Activated T-cell treated with anti-CD3 and anti-CD28 coated beads, Interleukin-2, amount 50 U/mL, for 72 hours (primary cell): ENCODE measurements at places on chromosomes 16 and 17. TPM values are rescaled to one million over a fixed set of nuclear protein-coding genes. Genes with fewer than 3 reads are reported as not detected.

DNA sequence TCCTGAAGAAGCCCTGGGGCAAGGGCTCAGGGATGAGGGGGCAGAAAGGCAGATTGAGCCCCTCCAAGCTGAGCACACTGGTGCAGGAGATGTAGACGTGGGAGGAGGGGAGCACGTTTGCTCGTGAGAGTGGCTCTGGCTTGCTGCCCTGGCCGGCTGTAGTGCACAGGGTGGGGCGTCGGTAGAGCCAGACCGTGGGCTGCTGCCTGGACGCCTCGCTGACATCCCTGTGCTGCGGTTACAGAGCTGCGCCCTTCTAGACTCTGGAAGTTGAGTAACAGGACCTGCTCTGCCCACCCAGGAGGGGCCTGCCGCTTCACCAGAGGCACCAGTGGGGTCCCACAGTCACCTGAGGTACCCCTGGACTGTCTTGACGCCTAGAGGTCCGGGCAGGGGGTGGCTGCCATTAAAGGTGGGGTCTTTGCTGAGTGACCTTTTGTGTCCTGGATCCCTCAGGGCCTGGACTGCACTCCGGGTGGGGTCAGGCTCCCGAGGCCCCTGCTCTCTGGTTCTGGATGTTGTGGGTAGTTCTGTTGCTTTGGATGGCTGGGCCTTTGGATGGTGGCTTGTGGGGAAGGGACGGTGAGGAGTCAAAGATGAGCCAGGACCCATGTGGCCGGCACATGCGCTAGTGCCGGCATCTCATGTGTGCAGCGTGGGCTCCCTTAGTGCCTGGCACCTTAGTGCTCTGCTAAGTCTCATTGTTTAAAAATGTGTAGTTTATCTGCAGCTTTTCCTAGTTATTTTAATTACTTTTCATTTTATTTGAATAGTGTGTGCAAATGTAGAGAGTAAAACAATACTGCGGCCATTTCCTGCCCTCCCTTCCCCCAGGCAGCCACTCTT, 41.7 kb downstream of the PGS1 start:
- H3K27me3 ChIP-seq, result no peaks in the 10 kb centered on the region
- no peak overlapping the region for H3K4me3 ChIP-seq
- DNase-seq, result no peak
- peaks cover 15% of the 10 kb centered on the region for H3K36me3 ChIP-seq

DNA sequence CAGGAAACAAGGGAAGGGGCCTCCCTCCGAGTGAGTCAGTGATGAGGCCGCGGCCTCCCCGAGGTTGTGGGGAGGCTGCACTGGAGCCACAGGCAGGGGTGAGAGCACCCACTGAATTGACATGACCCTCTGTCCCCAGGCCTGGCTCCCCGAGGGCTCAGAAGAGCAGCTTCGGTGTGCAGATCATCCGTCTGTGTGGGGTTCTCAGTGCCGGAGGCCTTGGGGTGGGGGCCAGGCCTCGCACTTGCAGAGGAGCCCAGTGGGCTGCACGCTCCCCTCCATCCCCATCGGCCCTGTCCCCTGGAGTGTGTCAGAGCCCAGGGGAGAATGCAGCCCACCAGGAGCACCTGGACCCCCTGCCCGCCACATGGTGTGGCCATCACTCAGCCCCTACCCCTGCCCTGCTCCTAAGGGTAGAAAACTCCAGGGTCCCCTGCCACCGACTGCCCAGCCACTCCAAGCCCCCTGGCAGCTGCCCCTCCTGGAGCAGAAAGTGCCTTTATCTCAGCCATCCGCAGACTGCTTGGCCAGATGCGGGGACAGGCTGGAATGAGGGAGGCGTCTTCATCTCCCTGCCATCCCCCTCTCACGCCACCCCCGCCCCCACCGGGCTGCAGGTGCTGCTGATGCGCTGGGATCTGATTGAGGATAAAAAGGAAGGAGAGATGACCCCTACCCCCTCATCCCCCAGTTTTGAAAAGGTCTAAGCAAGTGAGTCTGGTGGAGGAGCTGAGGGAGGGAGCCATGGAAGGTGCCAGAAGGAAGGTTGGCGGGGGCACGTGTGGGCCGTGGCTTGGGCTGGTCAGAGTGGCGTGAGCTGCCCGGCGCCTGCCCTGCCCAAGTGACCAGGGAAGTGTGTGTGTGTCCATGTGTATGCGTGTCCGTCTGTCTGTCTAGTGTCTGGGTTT, 358.3 kb downstream of the SEC14L1 start:
- peaks cover 14% of the 10 kb centered on the region for H3K4me1 ChIP-seq
- no peak overlapping the region for H3K4me3 ChIP-seq
- peaks cover 13% of the 10 kb centered on the region for H3K36me3 ChIP-seq
- H3K27ac ChIP-seq, result no peak overlapping the region
- H3K27me3 ChIP-seq, result no peaks in the 10 kb centered on the region

DNA sequence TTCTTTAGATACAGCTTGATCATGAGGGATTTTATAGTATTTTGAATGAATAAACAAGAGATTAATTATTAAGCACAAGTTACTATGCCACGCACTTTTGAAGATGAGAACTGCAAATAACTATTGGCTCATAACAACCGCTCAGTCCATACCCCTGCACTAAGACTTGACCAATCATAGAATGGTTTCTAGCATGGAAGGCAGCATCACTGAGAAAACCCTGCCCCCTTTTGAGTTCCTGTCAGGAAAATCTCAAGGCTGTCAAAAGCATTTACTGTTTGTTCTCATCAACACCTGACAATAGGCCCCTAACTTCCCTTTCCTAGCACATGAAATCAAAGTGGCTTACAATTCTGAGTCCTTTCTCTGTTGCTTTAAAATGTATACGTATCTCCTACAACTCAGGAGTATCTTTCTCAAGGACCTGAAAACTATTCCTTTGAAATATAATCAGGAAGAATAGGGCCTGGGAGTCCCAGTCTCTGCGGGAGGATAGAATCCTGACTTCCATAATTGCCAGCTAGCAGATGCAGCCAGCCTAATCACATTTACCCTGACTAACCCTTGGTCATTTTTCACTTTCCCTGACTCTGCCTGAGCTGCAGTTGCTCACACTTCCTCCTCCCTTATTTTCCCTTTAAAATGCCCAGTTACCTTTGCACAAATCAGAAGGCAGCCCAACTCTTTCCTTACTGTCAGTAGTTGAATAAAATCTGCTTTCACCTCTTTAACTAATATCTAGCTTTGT, 9.1 kb upstream of the MMD start:
- H3K36me3 ChIP-seq, result no peaks in the 10 kb centered on the region
- H3K27ac ChIP-seq, result no peak overlapping the region
- DNase-seq, result no peak
- peaks cover 63% of the 10 kb centered on the region for H3K4me1 ChIP-seq
- peaks cover 21% of the 10 kb centered on the region for H3K27me3 ChIP-seq

The FBXO39 gene
- total RNA-seq, result 1.0 TPM

DNA sequence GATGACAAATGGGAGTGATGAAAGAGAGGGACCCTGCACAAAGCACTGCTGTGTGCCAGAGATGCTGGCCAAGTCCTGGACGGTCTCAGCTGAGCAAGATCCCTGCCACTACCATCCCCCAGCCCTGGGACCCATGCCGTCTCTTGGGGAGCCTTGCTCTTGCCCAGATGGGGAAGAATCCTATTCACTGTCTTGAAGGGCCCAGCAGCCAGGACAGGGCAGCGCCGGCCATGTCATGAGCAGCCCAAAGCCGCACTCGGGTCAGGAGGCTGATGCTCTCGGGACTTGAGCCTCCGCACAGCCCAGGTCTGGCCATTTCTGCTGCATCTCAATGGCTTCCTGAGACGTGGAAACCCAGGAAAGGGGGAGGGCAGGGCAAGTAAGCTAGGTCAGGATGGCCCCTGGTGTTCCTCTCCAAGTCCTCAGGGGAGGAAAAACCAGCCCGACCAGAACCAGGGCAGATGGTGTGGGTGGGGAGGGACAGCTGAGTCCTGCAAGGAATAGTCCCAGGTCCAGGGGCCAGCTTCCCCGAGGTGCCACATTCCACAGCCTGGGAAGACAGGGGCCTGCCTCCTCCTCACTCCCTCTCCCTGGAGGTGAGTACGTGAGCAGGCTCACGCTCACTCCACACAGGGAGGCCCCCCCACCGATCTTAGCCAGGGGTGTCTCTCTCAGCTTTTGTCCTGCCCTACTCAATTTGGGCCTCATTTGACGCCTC, 7.8 kb upstream of the KRT19 start:
- H3K4me3 ChIP-seq, result no peak overlapping the region
- DNase-seq, result no peak
- no peaks in the 10 kb centered on the region for H3K4me1 ChIP-seq
- H3K36me3 ChIP-seq, result no peaks in the 10 kb centered on the region
- H3K27ac ChIP-seq, result no peak overlapping the region

DNA sequence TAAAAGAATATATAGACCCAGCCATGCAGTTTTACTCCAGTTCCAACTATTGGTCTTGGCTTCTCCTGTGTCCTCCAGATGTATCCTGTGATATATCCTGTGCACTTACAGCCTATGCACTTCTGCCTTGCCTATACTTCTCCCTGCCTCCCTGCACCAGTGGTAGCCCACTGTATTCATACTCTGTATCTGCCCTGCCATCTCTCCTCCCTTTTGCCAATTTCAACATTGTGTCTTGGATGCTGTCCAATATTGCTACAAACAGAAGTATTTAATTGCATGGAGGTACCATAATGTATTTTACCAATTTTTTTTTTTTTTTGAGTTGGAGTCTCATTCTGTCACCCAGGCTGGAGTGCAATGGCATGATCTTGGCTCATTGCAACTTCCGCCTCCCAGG, 242.7 kb downstream of the HAPSTR1 start:
- no peak overlapping the region for H3K4me3 ChIP-seq
- no peaks in the 10 kb centered on the region for H3K27me3 ChIP-seq
- no peaks in the 10 kb centered on the region for H3K36me3 ChIP-seq

- no peak for DNase-seq
- no peak overlapping the region for H3K4me3 ChIP-seq
- H3K36me3 ChIP-seq, result peaks cover 6% of the 10 kb centered on the region
- no peaks in the 10 kb centered on the region for H3K27me3 ChIP-seq
Observed at GRCh38 chr16:57159447-57159846, 26.4 kb downstream of the PSME3IP1 start.

The TEKT3 gene
- total RNA-seq, result 0.50 TPM

The SCNN1G gene
- total RNA-seq, result not detected

- H3K4me3 ChIP-seq, result no peak overlapping the region
- H3K36me3 ChIP-seq, result peaks cover 5% of the 10 kb centered on the region
- peaks cover 8% of the 10 kb centered on the region for H3K4me1 ChIP-seq
- no peak for DNase-seq
- no peaks in the 10 kb centered on the region for H3K27me3 ChIP-seq
Observed at GRCh38 chr17:16040710-16041251, 41.2 kb downstream of the TTC19 start.

The BPTF gene
- 86.9 TPM for total RNA-seq

- H3K4me3 ChIP-seq, result peak overlapping the region; percentile 86
- DNase-seq, result no peak
- peaks cover 8% of the 10 kb centered on the region for H3K36me3 ChIP-seq
- H3K4me1 ChIP-seq, result peaks cover 62% of the 10 kb centered on the region
Observed at GRCh38 chr17:51257150-51258081, 2.4 kb downstream of the MBTD1 start.

- no peak for DNase-seq
- no peaks in the 10 kb centered on the region for H3K4me1 ChIP-seq
- no peak overlapping the region for H3K4me3 ChIP-seq
- no peak overlapping the region for H3K27ac ChIP-seq
- H3K36me3 ChIP-seq, result no peaks in the 10 kb centered on the region
Observed at GRCh38 chr16:88302666-88303065, 80.1 kb upstream of the ZNF469 start.

- H3K4me3 ChIP-seq, result no peak overlapping the region
- DNase-seq, result no peak
- H3K36me3 ChIP-seq, result peaks cover 22% of the 10 kb centered on the region
- no peaks in the 10 kb centered on the region for H3K4me1 ChIP-seq
Observed at GRCh38 chr17:9334536-9335446, 240.8 kb downstream of the STX8 start.

DNA sequence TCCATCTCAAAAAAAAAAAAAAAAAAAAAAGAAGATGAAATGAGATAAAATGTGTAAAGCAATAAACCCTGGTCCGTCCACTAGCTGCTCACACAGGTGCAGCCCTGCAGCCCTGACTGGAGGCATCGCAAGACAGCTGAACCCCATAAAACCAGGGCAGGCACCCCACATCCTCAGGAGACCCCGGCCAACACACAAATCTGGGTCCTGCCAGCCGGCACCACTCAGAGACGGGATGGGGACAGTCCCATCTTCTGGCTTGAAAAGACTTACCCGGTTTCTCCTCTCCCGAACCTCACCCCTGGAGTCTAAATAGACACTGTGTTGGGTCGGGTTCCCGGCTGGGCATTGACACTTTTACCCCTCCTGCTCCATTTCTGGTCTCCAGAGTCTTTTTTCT, 52.7 kb upstream of the TNRC6C start:
- peaks cover 7% of the 10 kb centered on the region for H3K27me3 ChIP-seq
- DNase-seq, result no peak
- H3K4me3 ChIP-seq, result no peak overlapping the region
- H3K27ac ChIP-seq, result no peak overlapping the region
- H3K36me3 ChIP-seq, result no peaks in the 10 kb centered on the region

- H3K4me1 ChIP-seq, result peaks cover 4% of the 10 kb centered on the region
- peaks cover 8% of the 10 kb centered on the region for H3K36me3 ChIP-seq
- H3K4me3 ChIP-seq, result no peak overlapping the region
- no peak overlapping the region for H3K27ac ChIP-seq
- peaks cover 40% of the 10 kb centered on the region for H3K27me3 ChIP-seq
Observed at GRCh38 chr17:72125742-72126141, 4.9 kb downstream of the SOX9 start.

- peaks cover 6% of the 10 kb centered on the region for H3K4me1 ChIP-seq
- no peak overlapping the region for H3K4me3 ChIP-seq
- H3K27me3 ChIP-seq, result no peaks in the 10 kb centered on the region
- no peaks in the 10 kb centered on the region for H3K36me3 ChIP-seq
Observed at GRCh38 chr17:65780111-65780510, 218.7 kb upstream of the AXIN2 start.

The CBX8 gene
- 6.0 TPM for total RNA-seq

The SCARF1 gene
- total RNA-seq, result 1.9 TPM

GRCh38 chr17:68456339-68457167, 743 bp downstream of the WIPI1 start:
- H3K27me3 ChIP-seq, result no peaks in the 10 kb centered on the region
- peak overlapping the region; percentile 83 for H3K27ac ChIP-seq
- no peak for DNase-seq
- H3K4me1 ChIP-seq, result peaks cover 68% of the 10 kb centered on the region

The LPCAT2 gene
- total RNA-seq, result 2.0 TPM

DNA sequence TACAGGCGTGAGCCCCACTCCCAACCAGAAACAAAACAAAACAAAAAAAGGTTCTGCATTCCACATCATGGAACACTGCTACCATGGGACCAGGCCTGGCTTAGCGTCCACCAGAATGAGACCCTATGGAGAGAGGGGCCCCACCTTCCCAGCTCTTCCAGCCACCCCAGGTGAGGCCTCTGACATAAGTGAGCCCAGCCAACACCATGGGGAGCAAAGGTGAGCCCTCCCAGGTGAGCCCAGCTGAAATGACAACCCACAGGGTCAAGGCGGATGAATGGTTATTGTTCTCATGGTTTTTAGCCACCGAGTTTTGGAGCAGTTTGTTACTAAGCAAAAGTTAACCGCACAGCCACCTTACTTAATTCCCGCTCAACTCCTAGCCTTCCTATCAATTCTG, 16.3 kb downstream of the LGALS3BP start:
- H3K27me3 ChIP-seq, result no peaks in the 10 kb centered on the region
- H3K4me1 ChIP-seq, result no peaks in the 10 kb centered on the region
- no peak overlapping the region for H3K27ac ChIP-seq
- no peak overlapping the region for H3K4me3 ChIP-seq

GRCh38 chr16:84397090-84397489, 28.8 kb downstream of the ATP2C2 start:
- H3K36me3 ChIP-seq, result no peaks in the 10 kb centered on the region
- H3K27ac ChIP-seq, result no peak overlapping the region
- no peak for DNase-seq
- H3K4me3 ChIP-seq, result no peak overlapping the region
- no peaks in the 10 kb centered on the region for H3K4me1 ChIP-seq
- peaks cover 27% of the 10 kb centered on the region for H3K27me3 ChIP-seq
